Common myeloid progenitor, CD34-positive (primary cell): ENCODE measurements at places on chromosomes 4 and X.

GRCh38 chrX:20378233-20378920 is 111.7 kb upstream of the RPS6KA3 start:
- DNase-seq: no peak

DNA sequence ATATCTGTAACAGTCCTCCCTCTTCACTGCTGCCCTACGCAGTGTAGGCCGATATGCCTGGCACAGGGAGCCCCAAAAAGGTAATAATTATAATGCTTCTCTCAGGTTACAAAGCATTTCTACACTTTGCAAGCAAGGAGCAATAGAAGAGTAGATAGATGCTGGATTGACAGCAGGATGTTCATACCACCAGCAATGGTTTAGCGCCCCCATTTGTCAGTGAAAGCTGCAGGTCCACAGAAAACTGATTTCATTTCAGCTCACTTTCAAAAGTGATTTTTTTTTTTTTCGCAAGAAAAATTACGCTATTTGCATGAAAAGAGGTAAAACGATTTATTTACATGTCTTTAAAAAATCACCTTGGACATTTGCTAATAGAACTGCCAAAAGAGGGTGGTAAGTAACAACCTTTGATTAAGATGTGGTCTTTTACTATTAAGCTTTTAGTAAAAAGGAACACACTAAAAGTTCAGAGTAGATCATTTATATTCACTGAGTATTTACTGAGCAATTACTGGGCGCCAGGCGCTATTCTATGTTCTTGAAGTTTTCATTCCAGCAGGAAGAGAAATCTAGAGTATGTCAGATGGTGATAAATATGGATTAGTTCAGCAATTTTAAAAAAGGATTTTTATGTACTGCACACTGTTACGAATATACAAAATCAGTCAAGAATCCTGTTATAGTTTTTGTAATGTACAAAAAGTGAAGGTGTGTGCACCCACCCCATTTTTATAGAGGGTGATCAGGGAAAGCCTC is 34.4 kb downstream of the HPF1 start:
- DNase-seq: peak; percentile 33

DNA sequence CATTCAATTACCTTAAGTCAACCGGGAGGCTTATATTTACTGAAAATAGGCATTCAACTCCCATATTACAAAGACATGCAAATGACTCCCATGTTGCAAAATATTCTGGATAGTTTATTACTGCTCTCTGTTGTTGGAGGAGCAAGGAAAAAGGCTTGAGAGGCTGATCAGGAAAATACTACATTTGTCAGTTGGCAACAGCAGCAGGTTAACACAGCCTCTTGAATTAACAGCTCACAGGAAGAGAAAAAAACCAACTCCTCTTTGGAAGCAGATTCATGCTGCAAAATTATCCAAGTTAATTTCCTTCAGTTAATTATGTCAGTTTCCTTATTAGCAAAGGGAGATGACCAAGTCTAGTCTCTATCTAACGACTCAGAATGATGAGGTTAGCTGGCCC is 238.9 kb downstream of the MAML3 start:
- no peak for DNase-seq

DNA sequence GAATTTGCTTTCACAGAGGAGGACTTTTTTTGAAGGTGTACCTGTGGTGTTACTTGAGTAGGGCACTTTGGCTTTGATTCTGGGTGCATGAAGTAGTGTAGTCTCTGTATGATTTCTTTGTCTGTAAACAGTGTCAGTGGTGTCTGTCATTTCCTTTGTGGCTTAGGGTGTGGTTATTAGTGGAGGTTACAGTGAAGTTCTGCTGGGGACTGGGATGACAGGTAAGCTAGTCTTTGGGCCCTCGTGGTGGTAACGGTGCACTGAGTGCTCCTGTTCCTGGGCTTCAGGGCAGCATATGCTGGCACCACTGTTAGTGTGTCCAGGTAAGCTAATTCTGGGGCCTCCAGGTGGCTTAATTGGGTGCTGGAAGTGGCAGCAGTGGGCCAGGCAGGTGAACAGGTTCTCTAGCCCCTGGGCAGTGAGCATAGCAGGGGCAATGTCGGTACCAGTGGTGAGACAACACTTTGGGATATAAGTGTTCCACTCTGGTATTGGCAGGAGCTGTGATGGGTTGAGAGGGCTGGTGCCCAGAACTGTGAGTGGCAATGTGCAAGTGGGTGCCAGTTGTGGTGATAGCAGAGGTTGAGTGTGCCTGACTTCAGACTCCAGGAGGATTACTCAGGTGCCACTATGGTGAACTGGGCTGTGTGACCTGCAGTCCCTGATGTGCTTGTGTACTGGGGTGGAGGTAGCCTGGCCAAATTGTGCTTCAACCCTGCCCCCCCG is 26.0 kb upstream of the VSIG1 start:
- DNase-seq: no peak

DNA sequence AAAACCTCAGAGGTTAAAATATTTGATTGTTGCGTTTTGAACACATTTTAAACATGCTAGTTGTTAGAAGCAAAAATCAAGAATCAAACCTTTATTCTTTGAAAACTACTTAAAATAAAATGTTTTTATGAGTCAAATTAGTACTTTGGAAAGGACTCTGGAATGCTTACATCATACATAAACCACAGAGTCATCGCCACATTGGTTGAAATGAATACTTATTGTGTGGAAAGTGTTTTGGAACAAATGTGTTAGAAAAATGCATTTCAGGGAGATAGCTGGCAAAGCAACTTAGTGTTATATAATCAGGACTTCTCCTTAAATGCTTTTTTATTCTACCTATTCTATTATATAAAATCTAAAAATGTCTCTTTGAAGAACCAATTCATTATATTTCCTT is 49.4 kb upstream of the CAMK2D start:
- DNase-seq: no peak
